Naive thymus-derived CD8-positive, alpha-beta T cell (primary cell): ENCODE measurements at places on chromosomes 11 and 22.
A peak's percentile ranks its signal among the peaks of the same experiment; 100 is the strongest.

- peak; percentile 57 for DNase-seq
Measured at GRCh38 chr22:49569286-49570031, 258.2 kb downstream of the BRD1 start.

GRCh38 chr22:46058591-46059519 lies 81.9 kb upstream of the WNT7B start:
- DNase-seq: no peak

GRCh38 chr11:68978626-68978930 lies 2.2 kb downstream of the MRGPRD start:
- no peak for DNase-seq

DNA sequence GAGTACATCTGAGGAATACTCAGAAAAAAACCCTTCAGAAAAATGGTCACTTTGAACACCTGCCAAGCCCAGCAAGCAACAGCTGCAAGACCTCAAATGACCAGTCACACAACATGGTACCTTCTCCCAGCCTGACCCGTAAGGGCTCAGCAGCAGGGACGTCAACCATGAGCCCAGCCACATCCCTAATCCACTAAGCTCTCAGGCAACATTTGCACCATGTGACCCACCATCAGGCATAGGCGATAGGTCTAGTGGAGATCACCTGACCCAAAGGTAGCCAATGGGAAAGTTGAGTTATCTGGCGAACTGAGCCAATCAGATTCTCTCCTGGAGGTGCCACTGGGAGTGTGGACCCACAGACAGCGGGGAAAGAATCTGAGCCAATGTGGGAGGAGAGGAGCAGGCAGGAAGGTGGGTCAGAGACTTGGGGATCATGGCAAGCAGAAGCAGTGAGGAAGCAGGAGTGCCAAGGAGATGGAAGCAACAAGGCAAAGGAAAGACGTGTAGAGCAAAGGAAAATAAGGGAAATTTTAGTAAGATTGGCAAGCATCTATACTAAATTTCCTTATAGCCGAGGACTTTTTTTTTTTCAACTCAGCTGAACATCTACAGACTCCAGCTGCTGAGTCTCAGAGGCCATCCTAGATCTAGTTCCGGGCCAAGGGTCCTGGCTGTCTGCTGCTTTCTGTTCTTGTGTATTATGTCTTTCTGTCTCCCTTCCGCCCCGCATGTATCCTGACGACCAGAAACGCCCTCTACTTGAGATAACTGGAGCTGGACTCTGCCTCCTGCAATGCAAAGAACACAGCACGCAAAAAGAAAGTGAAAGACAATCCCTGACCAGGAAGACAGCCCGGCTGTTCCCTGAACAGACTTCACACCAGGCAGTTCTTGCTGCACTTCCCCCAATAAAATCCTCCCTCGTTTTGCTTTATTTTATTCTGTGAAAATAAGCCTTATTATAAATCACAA lies 11.0 kb upstream of the PLAAT2 start:
- DNase-seq: peak; percentile 20

DNA sequence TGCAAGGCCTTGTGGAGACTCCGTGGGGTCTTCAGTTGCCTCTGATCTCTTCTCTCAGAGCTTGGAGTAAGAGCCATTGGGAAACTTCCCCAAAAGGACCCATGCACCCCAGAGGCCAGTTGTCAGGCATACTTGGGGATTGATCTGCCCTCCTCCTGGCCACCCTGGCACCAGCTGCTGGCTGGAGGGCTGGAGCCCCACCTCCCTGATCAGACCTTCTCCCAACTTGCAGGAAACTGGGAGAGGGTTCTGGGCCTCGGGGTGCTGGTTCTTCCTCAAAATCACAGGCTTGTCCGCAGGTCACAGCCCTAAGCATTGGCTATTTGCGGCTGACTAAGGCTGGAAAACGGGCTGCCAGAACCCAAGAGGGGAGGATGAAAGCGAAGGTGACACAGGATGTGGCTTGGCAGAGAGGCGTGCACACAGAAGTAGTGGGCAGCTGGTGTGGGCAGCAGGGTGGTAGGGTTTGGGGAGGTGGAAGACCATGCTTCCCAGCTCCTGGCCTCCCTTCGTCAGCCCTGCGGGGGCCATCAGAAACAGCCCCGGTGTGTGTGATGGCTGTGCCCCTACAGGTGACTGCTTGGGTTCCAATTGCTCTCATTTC lies 1.3 kb upstream of the DGKZ start:
- no peak for DNase-seq

DNA sequence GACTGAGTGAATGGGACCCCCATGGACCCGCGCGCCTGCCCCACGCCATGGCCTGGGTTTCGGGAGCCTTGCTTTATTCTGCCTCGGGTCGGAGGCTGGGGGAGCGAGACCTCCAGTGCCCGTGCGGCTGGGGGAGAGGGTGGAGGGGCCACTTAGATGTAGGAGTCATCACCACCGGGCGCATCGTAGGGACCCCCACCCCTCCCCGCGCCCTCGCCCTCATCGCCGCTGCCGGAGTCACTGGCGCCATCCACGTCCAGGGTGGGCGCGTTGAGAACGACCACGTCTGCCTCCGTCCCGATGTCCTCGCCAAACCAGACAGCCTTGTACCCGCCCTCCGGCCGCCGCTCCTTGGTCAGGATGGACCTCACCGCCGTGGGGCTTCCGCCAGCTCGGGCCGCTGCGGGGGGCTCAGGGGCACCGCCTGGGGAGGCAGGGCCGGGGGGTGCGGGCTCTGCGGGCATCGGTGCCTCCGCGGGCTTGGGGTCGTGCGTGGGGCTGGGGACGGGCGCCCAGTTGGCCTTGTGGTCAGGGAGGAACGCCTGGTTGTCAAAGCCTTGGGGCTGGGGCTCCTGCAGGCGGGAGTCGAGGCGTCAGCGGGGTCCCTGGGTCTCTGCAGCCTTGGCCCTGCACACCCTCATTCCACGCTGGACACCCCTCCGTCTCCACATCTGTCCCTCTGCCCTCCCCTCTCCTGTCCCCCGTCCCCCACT lies 1.6 kb upstream of the IRF7 start:
- DNase-seq: no peak

- no peak for DNase-seq
Measured at GRCh38 chr22:43876866-43877509, 14.7 kb upstream of the SULT4A1 start.

GRCh38 chr11:12846786-12847615 lies 162.1 kb upstream of the RASSF10 start:
- no peak for DNase-seq

- DNase-seq: no peak
Measured at GRCh38 chr22:17606496-17606895, 22.1 kb downstream of the ATP6V1E1 start.
